Activated T-helper 2 cell treated with anti-CD3 and anti-CD28 coated beads, Interferon-gamma antibody, Interleukin-2, Interleukin-4, amounts not matched to agents 10 μg/mL and 5 μg/mL and 100 μg/mL, durations not matched to agents 14 hours and 24 hours and 36 hours (primary cell): ENCODE measurements at places on chromosomes 7 and 10.

- DNase-seq = no peak
Observed at GRCh38 chr10:125840955-125841354, 17.6 kb downstream of the BCCIP start.

GRCh38 chr10:101216207-101217043 is 12.8 kb downstream of the LBX1 start:
- no peak for DNase-seq

DNA sequence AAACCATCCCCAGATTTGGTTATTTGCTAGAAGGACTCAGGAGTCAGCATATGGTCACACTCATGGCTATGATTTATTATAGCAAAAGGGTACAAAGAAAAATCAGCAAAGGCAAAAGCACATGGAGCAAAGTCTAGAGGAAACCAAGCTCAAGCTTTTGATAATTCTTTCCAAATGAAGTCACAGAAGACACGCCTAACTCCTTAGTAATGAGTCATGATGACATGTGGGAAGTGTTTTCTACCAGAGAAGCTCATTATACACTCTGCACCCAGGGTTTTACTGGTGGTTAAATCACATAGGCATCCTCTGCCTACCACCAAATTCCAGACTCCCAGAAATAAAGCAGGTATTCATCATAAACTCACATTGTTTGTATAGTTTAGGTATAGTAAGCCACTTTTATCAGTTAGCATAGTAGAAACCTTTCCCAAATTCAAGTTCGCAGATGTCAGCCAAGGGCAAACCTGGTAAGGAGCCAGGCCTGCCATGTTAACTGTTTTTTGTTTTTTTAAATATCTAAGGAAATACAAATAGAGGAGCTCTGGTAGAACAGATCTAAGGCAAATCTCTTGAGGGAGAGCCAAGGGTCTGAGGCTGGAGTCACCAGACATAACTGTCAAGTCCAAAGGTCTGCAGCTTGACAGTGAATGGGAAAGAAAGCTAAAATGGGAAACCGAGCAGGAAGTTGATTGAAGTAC is 15.4 kb upstream of the HIBADH start:
- DNase-seq = no peak

DNA sequence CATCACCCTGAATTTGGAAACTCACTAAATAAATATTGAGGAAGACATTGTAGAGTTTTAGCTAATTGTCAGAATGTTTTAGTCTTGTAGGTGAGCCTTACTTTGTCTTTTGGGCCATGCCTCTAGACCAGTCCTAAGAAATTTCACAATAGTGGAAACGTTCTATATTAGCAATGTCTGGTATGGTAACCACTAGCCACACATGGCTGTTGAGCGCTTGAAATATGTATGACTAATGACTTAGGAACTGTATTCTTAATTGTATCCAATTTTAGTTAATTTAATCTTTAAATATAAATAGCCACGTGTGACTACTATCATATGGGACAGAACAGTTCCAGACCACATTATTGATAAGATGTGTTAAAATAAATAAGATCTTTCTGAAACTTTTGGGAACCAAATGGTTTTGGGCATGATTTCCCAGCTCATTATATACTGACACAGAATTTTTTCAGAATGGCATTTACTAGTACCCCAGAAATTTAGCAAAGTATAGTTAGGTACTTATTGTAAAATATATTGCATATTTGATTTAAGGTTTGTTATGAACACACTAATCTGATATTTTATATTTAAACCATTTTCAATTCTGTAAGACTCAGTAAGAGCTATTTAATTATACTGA is 95.0 kb downstream of the VPS50 start:
- no peak for DNase-seq

DNA sequence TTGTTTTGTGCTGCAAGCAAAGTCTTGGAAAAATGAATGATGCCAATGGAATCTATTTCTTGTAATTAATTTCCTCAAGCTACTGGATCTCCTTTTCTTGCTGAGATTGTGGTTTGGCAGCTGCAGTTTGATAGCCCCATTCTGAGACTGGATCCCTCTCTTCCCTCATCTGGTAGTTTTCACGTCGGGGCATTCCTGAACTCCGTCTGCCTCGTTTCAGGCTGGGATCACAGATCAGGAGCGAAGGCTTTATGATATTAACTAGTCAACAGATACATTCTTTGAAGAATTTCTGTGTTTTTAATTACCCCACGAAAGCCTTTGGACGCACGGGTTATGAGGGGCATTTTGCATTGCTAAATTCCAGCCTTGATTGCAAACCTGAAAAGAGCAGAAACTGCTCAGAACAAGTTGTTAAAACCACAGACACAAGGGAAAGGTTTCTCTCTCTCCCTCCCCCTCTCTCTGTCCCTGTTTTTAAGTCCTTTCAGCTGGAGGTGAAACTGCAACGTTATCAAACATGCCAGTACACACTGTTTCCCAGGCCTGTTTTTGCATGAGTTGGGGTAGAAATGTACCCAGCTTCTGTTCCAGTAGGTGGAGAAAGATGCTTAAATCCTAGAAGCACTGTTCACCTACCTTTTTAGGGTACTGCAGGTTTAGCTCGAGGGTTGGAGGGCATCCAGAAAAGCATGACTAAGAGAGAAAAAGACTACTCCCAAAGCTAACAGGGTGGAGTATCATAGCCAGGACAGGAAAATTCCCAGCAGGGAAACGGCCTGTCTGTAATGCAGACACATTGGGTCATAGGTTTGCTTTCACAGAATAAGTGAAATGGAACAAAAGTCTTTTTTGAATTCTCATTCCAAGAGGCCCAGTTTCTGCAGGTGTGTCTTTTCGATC is 124.3 kb downstream of the CUX1 start:
- DNase-seq = no peak

- DNase-seq = no peak
Observed at GRCh38 chr10:15227611-15228372, 59.3 kb upstream of the NMT2 start.

GRCh38 chr7:112012242-112012641 is 194.0 kb downstream of the DOCK4 start:
- no peak for DNase-seq

DNA sequence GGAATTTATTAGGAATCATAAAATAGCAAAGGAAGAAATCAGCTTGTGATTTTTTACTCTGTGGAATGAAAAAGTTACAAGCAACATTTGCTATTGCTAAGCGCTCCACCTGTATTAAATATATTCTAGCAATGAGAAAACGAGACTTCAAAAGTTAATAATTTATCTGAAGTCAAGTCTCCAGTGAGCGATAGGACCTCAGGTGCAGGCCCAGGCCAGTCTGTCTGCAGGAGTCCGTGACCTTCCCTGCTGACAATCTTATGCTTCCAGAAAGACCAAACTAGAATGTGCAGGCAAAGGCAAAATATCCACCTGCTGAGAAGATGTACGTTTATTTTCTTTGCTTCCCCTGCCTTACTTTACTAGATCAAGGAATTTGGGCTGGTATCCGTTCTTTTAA is 22.7 kb downstream of the MRC1 start:
- DNase-seq = no peak

DNA sequence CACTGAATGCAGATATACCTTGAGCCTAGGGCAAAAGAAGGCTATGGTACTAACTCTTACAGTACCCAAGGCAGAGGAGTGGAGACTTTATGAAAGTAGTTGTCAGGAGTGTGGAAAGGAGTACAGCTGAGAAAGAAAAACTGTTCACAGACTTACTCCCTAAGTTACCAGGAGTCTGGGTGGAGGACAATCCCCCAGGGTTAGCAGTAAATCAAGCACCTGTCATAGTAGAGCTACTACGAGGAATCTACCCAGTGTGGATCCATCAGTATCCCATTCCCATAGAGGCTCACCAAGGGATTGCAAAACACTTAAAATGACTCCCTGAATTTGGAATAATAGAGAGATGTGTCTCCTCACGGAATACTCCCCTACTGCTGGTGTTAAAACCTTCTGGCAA is 10.1 kb upstream of the ZNF33B start:
- DNase-seq = no peak

- no peak for DNase-seq
Observed at GRCh38 chr7:11130012-11130411, 156.3 kb downstream of the PHF14 start.

DNA sequence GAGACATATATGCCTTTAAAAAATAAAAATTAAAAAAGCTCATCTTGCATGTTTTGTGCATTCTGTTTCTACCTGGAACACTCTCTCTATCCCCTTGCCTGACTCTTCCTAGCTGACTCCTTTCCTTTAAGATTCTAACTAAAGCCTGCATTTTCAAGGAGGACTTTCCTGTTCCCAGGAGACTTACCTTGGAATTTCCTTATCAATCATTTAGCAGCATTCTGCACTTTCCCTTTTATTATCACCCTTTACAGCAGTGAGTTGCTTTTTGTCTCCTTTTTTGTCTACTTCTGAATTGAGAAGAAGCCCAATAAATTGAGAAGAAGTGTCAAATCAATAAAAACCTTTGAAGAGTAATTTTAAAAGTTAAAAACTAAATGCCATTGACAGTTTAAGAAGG is 142.2 kb upstream of the TMEM196 start:
- DNase-seq = no peak

GRCh38 chr10:47008769-47009168 is 97.5 kb downstream of the PTPN20 start:
- no peak for DNase-seq
